EH (cell line): ENCODE measurements at places on chromosomes 12 and 14.
A peak's percentile ranks its signal among the peaks of the same experiment; 100 is the strongest.

DNA sequence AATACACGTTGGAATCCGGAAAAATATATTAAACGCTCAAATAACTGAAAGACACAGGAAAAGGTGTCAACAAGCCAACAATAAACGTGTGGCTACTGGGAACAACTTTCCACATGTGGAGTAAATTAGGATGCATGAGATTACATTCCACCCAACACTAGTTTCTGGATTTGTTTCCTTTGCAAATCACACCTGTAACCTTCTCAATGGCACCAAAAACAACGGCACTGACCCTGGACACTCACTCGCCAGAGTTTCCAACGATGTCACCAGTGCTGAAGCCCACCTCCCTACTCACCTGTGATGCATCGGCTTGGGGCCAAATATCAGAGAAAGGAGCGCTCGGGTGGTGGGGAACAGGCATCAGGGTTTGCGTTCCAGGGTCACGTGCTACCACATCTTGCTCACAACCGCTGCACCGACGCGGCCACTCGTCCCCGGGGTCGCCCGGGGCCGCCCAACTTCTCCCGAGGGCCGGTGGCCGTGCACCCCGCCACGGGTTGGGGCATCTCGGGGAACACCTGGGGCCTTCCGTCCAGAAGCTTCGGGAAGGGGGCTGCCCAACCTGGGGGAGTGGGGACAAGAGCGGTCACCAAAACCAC, 629 bp downstream of the PRDM4 start:
- peak; percentile 29 for DNase-seq

DNA sequence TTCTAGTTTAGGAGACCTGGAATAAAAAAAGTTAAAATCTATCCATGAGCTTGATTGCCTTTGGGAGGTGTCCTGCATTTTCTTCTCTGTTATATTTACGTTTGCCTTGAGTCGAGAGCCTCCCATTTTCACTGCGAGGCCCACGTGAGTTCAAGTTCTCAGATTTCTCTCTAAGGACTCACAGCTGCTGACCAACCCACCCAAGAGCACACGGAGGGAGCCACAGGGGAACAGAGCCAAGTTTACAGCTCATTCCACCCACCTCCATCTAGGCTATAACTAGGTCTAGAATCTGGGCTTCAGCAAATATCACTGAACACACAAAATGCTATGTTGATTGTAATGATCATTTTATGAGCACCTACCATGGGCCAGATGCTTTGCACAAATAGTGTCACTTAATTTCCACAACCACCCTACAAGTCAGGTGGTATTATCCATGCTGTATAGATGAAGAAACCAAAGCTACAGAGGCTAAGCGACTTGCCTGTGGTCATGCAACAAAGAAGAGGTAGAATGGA, 16.7 kb downstream of the ALDH1L2 start:
- DNase-seq, result peak; percentile 9

DNA sequence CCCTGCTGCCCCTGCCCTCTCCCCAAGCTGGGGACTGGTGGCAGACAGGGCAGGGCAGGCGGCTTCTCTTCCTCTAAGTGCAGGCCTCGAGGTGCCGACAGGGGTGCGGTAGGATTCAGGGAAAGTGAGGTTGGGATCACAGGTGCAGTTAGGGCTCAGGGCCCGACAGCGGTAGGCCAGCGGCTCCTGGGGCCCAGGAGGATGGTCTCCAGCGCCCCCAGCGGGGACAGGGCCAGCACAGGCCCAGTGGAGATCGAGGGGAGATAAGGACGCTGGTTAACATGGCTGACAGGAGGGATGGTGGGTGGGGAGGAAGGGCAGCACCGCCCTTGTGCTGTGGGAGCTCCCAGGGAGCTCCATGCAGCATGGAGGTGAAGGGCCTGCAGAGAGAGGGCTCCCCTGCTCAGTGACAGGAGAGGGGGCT, 935 bp upstream of the CRIP1 start:
- DNase-seq, result no peak

DNA sequence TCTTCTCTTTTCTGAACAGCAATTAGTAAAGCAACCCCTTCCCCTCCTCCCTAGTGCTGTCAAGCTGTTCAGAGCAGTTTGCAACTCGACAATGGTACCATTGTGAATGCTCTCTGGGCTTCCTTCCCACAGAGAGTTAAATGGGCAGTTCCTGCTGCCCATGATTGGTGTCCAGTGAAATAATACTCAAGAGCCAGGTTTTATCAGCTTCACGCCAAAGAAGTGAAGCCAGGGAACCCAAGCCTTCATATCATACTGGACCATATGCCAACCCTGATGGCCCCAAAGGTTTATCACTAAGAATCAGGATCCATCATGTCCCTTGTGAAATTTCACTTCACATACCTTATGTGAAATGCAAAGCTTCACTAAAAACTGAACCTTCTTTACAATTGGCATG, 24.7 kb downstream of the INSM2 start:
- no peak for DNase-seq

- DNase-seq, result peak; percentile 29
Observed at GRCh38 chr12:111407377-111408115, 1.8 kb downstream of the SH2B3 start.

GRCh38 chr14:89241257-89241656, 175.8 kb downstream of the FOXN3 start:
- no peak for DNase-seq

- peak; percentile 86 for DNase-seq
Observed at GRCh38 chr12:113231235-113232088, 10.2 kb downstream of the TPCN1 start.

- DNase-seq, result no peak
Observed at GRCh38 chr14:75191100-75191499, 14.7 kb upstream of the TMED10 start.

- DNase-seq, result no peak
Observed at GRCh38 chr14:91573528-91573893, 63.4 kb upstream of the PPP4R3A start.

DNA sequence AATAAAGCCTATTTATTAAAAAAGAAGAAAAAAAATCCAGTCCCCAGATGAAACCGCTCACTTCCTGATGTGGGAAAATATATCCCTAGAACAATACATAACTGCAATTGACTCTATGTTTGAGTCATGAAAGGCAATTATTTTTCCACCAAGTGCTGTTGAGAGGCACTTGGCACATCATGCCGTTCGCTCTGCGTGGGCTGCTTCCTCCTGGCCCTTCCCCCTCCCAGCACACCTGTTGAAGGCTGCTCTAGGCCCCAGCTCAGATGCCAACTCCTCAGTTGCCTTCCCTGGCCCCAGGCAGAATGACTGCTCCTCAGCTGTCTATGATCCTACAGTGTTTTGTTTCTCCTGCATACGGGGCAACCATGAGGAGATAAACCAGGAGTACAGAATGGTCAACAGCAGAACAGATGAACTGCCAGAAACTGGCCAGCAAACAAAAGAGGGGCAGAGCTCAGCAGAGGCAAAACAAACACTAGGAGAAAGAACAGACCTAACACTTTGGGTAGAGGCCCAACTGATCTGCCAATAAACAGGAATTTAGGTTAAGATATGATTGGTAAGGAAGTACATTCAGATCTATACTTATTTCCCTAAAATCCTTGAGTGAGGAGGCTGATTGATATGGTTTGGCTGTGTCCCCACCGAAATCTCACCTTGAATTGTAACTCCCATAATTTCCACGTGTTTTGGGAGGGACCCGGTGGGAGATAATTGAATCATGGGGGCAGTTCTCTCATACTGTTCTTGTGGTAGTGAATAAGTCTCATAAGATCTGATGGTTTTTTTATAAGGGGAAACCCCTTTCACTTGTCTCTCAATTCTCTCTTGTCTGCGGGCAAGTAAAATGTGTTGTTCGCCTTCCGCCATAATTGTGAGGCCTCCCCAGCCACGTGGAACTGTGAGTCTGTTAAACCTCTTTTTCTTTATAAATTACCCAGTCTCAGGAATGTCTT, 58.6 kb downstream of the SLC38A1 start:
- no peak for DNase-seq

DNA sequence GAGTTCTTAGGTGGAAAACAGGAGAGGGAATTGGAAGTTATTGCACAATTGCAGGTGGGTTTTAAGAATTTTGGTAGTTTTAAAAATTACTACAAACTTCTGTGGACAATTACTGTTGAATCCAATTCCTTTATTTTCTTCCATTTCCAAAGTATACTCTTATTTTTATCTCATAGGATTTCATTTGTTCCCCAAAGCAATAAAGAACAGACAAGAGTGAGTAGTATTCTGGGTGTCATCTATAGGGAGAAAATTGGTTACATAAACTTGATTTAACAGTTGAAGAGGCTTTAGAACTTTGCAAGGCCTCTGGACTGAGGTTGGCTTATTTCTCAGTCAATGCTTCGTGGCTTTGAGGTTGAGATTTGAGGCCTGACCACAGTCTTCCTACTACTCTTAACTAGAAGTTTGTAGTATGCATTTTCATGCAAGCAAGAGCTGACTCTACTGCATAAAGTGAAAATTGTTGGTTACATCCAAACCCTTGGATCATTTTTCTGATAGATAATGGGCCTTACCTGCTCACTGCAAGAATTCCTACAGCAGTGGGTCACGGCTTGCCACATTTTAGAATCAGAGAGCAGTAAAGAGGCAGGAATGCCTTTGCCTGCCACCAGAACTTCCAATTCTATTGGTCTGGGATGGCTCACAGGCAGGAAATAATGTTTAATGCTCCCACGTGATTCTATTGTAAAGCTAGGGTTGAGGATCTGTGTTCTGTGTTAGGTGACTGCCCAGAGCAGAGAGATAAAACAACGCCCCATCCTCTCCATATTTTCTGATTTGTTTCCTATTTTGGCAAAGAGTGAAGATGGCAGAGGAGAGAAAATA, 270.5 kb downstream of the TTC6 start:
- no peak for DNase-seq

DNA sequence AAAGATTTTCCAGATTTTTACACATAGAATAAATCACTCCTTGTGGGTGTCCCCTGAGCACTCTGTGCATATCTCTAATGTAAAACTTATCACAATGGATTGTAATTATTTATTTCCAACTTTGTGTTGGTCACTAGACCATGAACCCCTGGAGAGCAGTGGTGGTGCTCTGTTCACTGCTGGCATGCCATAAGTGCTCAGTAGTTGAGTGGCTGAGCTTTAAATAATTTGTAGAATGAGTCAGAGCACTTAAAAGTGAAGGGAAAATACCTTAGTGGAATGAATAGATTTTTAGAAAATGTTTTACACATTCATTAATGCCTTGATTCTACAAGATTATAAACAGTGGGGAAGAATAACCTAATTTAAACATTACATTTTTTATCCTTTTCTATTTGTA, 6.3 kb downstream of the MGAT4C start:
- DNase-seq, result no peak

GRCh38 chr14:76464856-76465255, 88.9 kb downstream of the ESRRB start:
- no peak for DNase-seq

GRCh38 chr14:61257469-61258057, 23.6 kb downstream of the TMEM30B start:
- DNase-seq, result peak; percentile 18

DNA sequence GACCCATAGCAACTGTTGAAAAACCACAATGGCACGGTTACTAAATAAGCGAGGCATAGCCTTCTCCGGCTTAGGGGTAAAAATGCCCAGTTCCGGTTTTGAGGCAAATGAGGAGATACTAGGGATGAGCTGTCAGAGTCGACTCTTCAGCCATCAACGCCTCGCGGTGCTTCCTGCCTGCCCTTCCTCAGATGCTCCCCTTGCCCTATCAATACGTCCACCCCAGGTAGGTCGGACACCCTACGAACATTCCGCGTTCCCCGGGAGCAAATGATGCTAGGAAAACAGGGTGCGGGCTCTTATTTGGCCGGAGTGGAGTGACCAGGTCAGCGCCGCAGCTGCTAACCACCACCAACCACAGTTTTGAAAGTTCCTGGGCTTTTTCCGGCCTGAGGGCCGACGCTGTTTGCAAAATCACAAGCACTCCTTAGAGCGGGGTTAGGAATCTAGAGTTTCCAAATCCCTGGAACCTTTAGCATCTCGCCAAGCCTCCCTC, 1.2 kb downstream of the SRSF9 start:
- peak; percentile 65 for DNase-seq

GRCh38 chr12:84313323-84313675, 599.3 kb downstream of the SLC6A15 start:
- no peak for DNase-seq

DNA sequence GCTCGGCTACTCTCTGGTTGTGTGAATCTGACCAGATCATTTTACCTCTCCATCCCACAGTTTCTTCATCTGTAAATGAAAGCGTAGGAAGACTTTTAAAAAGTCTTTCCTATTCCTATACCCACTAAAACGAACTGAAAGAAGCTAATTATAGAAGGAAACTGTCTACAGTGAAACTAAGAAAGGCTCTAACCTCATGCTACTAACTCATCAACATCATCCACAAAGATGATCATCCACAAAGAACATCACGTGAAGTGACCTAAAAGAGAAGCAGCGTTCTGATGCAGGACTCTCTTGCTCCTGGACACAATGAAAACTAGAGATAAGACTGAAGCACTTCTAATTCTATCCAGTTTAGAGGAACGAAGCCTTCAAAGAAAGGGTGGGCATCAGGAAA, 58.5 kb upstream of the OSBPL8 start:
- no peak for DNase-seq

DNA sequence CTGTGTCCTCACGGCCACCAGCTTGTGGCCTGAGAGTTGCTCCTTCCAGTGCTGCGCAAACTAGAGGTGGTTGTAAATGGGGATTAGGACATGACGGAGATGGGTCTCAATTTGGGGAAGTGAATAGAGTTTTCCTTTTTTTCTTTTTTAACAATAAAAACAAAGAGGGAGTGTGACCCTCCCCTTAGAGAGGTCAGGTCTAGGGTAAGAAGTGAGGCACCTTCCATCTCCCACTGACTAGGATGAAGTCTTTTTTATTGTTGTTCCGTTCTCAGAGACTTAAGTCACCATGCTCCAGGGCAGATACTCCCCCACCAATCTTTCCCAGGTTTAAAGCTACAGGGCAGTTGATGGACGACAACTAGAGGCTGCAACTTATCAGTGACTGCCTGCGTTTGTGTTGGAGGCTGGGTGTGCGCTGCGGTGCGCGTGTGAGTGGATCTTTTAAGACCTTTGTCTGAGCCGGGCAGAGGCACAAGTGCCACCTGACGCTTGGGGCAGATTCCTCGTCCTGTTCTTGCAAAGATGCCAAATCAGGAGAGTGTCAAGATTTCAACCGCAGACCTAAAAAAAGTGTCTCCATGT, 2.1 kb upstream of the GSC start:
- no peak for DNase-seq

- no peak for DNase-seq
Observed at GRCh38 chr12:132367071-132367851, 37.9 kb upstream of the GALNT9 start.

DNA sequence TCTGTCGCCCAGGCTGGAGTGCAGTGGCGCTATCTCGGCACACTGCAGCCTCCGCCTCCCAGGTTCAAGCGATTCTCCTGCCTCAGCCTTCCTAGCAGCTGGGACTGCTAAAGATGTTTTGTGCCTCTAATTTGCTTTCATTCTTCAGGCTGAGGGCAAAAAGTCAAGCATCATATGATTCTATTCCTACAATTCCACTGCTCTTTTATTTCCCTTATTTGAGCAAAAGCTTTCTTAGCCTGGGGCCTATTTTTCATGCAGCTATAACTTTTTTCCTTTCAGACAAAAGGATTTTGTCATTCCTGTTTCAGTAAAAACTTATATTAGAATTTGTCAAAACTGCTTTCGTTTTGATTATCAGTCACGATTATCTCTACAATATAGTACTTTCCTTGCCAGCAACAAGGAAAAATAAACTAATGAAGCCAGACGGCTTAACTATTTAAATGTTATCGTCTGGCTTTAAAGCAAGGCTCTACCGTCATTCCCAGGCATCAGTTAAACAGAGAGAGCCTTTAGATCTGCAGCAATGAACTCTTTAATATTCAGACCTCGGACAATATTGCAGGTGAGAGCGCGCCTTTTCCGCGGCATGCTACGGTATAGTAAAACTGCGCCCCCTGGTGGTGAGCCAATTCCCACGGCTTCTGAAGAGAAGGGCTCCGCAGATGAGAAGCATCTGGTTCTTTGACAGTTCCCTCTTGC, 1.4 kb upstream of the SLC2A13 start:
- peak; percentile 70 for DNase-seq
